GM13977 (cell line): ENCODE measurements at places on chromosomes 11 and 22.
A peak's percentile ranks its signal among the peaks of the same experiment; 100 is the strongest.

- DNase-seq, result no peak
Measured at GRCh38 chr11:107592813-107593212, 1.9 kb downstream of the ELMOD1 start.

GRCh38 chr22:42842658-42843370, 14.3 kb downstream of the ARFGAP3 start:
- DNase-seq, result no peak

GRCh38 chr22:20084547-20085413, 4.7 kb downstream of the DGCR8 start:
- no peak for DNase-seq

- no peak for DNase-seq
Measured at GRCh38 chr11:31069447-31070205, 299.9 kb downstream of the DCDC1 start.

GRCh38 chr22:37749831-37750595, 53.2 kb downstream of the TRIOBP start:
- DNase-seq, result no peak

- no peak for DNase-seq
Measured at GRCh38 chr22:45237065-45237990, 3.4 kb downstream of the KIAA0930 start.

DNA sequence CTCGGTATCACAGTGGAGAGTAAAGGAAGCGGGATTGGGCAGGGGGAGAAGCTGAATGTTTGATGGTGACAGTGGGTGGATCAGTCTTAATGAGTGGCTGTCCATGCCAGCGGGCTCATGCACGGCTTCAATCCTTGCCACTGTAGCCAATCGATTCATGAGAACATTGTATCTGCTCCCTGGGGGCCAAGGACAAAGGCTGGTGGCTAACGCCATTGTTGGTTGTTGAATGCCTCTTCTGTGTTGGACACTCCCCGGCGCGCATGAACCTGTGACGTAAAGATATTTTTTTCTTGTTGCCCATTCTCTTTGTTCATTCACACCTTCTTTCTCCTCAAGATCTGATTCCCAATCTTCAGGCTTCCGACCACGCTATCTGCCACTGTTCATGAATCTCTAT, 20.9 kb upstream of the ATXN10 start:
- no peak for DNase-seq

DNA sequence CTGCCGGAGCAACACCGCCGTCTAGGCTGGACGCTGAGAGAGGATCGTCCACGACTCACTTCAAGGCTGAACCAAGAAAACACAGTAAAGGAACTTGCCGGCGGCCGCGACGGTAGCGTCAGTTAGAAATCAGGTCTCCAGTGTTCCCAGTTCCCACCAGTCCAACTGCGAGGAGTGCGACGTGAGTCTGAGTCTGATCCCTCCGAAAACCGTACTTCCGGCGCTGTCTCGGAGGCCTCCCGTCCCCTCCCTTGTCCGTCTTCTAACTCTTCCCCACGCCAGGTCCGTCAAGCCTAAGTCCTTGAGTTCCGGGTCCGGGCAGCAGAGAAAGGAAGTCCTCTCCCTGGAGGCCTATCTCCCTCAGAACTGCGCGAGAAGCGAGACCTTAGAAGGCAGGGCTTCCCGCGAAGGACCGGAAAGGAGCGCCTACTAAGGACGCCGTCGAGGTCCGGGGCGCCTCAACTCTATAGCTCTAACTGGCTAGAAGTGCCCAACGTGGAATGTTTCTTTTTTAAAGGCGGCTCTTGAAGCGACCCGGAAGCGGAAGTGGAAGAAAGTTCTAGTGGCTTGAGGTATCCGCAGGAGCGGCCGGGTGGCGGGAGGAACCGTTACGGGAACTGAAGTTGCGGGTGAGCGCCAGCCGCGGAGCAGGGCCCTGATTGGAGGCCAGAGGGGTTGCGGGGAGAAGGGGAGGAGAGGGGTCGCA, at the start of the genes BANF1 and EIF1AD:
Gene BANF1, plus strand, starts transcription at position 562 of the 706 bp plus-strand sequence. CDS start 748 bp downstream, outside the sequence.
Gene EIF1AD, minus strand, starts transcription at position 216 of the 706 bp plus-strand sequence. CDS start 1,768 bp downstream, outside the sequence.
- peak; percentile 92 for DNase-seq

- peak; percentile 95 for DNase-seq
Measured at GRCh38 chr11:18394275-18394927, at the start of gene LDHA. Gene LDHA (plus strand): TSS chr11:18394563. CDS start chr11:18396843, 2,280 bp downstream.

GRCh38 chr22:33756508-33756949, 163.7 kb downstream of the LARGE1 start:
- DNase-seq, result no peak

GRCh38 chr11:404551-405264, 10.1 kb downstream of the SIGIRR start:
- DNase-seq, result no peak

DNA sequence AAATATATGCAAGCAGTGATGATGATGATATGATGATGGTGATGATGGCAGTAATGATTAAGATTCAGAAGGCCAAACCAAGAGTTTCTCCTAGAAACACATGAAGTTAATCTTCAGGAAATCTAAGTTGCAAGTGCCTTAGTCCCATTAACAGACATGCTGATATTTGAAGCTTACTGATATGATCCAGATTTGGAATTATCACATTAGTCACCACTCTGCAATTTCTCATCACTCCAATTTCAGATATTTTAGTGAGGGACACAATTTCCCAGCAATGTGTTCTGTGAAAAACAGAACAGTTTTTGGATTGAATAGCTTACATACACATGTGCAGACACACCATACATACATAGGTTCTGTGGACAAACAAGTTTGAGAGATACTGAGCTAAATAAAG, 411.4 kb upstream of the FAT3 start:
- DNase-seq, result no peak

GRCh38 chr22:23834793-23835483, 3.9 kb downstream of the DERL3 start:
- DNase-seq, result no peak
